ENCODE measurements at places on chromosomes 3 and 15.

- DNase-seq, result no peak
Observed at GRCh38 chr15:73800662-73801345, 47.7 kb upstream of the INSYN1 start.

DNA sequence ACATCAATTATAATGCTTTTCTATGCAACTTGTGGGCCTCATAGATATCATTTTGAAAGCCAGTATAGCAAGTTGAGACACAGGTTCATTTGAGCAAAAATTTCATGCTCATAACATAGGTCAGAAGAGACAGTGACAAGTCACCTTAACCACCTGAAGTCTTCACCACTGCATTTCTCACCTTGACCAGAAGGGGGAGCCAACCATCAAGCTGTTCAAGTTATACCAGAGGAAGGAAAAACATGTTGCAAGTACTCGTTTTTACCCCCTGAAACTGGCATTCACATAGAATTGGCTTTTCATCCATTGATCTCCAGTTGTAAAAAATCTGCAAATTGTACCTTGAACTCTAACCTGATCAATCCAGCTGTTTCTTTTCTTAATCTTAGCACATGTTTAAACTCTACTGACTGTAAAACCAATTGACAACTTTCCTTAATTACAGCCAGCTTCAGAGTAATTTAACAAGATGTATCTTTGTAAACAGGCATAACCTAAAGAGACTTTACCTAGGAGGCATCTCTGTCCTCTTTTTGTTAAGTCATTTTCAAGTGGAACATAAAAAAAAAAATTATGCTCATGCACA, 1.4 kb downstream of the LMOD3 start:
- DNase-seq, result peak; percentile 92

GRCh38 chr3:190690246-190690645, 172.2 kb downstream of the GMNC start:
- no peak for DNase-seq

DNA sequence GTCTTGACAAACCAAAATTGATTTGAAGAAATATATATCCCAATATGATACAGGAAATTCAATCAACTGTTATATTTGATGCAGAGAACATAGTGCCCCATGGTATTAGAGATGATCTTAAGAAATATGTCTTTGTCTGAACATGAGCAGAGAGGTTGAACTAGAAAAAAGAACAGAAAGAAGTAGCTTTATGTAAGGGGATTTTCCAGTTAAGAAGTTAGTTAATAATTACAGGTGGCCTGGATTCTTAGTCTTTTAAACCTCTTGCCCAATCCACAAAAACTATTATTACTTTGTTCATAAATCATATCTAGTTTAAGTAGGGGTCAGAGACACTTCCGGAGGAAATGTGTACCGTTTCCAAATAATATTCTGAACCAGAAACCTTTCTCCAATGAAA, 1186.7 kb upstream of the EPHA6 start:
- no peak for DNase-seq

DNA sequence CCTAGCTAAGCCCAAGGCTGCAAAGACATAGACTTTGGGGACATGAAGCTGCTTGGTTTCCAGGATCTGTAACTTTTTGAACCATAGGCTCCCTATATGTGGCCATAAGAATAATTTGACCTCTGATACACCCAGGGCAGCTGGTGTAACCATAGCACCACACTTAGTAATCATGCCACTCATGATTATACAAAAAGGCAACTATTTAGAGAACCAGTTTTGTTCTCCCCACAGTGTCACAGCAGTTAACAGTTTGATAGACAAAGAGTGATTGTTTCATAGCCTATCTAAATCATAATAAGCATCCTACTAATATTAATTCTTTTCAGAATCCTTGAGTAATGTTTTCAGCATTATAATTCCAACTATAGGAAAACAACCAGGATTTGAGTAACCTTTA, 334.9 kb downstream of the NEK10 start:
- DNase-seq, result no peak

All from islet precursor cell (in vitro differentiated cells).